ENCODE measurements at places on chromosomes 7 and 10.
A peak's percentile ranks its signal among the peaks of the same experiment; 100 is the strongest.

GRCh38 chr7:6221340-6222319 lies 50.8 kb downstream of the CYTH3 start:
- DNase-seq: no peak

GRCh38 chr10:61592581-61592980 lies 70.1 kb upstream of the CABCOCO1 start:
- peak; percentile 1 for DNase-seq

- no peak for DNase-seq
Observed at GRCh38 chr7:144629011-144629410, 206.8 kb downstream of the TPK1 start.

DNA sequence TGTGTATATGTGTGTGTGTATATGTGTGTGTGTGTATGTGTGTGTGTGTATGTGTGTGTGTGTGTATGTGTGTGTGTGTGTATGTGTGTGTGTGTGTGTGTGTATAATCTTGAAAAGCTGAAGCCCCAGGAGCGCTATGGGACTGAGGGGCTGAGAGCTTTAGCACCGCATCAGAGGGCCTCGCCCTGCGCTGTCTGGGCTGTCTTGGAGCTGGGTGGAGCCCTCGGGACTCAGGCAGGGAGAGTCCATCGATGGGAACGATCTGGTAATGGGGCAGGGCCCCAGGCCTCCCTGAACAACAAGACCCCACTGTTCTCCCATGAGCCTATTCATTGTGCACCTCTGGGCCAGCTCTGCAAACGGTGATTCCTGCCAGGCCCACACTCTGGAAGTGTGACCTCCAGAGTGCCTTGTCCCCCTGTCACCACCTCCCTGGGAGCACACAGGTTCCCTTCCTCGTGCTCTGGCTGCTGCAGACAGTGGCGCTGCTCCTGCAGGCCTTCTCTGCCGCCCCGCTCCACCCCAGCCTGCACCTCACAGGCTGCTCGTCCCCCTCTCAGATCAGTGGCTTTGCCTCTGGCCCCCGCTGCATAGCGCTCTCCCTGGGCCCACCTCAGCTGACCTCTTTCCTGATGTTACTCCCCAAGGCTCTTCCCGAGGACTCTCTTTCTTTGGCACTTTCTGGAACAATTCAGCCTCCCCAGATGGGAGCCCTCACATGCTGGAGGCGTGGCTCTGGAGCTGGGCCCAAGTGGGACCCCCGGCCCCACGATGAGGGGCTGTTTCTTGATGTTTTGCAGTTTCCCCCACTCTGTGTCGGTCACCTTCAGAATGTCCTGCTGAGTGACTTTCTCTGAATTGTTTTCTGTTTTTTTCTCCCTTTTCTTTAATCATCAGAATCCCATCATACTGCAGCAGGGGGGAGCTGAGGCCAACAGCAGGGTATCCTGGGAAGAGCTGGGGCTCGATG lies 542.2 kb upstream of the FOXK1 start:
- no peak for DNase-seq

DNA sequence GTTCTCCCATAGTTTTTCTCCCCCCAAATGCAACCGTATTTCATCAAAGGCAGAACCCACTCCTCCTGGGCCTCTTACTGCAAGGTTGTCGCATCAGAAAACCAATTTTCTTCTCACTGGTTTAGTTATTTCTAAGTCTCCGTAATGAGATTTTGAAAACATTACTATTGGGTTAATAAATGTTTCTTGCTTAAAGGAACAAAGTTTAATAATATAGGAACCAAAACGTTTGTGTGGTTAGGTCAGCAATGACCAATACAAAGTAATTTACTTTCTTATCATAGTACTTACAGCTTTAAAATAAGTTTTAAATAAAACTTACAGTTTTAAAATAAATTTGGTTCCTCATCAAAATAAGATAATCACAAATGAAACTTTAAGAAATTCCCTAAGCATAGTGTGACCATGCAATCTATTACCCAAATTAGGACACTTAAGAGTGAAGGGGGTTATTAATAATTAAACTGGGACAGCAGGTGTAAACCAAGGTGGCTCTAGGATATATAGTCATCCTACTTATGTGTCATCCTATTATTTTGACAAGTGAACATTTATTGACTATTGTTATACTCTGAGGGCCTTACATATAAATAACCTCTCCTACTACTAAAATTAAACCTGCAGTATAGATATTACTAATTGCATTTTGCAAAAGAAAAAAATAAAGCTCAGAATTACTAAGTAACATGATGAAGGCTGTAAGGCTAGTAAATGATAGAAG lies 415.4 kb upstream of the LRRN3 start:
- no peak for DNase-seq

DNA sequence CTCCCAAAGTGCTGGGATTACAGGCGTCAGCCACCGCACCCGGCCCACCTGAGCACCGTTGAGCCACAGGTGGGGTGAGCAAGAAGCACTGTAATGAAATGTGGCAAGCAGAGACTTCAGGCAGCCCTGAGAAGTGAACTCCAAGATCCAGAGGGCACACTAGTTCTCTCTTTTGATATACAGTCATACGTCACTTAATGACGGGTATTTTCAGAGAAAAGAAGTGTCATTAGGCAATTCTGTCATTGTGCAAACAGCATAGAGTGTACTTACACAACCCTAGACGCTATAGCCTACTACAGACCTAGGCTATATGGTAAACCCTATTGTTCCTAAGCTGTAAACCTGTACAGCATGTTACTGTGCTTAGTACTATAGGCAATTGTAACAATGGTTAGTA lies 7.9 kb downstream of the PANK1 start:
- no peak for DNase-seq

GRCh38 chr10:101563497-101564040 lies 24.5 kb downstream of the POLL start:
- DNase-seq: no peak

DNA sequence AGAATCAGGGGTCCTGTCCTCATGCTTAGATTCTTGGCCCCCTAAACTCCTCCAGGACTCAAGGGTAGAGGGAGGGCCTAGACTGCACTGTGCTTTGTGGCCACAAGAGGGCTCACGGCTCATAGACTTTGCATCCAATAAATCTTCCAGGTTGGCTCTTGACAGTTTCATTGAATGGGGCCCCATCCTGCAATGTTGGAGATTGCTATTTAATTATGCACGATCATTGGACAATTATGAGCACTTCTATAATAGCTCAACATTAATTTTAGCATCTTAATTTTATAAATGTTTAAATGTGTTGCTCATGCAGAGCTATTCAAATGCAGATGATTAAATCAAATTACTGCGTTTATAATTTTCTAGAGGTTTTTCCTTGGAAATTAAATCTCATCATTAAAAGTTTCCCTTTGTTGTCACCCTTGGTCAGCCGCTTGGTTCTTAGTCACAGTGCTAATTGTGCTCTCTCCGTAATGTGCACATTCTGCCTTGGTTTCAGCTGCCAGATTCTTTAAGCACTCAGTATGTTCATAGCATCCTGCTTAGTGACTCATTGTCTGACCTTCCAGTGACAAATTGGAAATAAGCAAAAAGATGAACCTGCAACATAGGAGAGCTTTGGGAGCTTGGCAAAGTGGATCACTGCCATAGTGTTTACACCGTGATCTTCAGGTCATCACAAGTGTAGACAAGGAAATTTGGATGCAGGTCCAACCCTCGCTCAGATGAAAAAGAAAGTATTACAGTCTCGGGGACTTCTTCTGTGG lies 33.4 kb upstream of the PLPP4 start:
- peak; percentile 70 for DNase-seq

DNA sequence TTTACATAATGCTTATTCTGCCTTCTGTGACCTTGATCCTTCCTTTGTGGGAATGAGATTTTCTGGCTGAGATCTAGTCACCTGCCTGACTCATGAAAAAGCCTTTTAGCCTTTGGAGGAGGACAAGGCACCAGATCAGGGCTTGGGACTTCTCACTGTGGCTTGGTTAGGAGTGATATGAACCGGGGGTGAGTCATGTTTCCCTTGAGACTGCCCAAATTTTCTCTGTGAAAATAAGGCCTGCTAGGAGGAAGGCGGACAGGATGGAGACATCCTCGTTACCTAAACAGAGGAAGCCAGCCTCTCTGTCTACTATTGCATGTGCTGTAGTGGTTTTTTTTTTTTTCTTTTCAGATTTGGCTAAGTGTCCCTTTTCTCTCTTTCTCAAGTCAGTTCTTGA lies 57.8 kb downstream of the EVX1 start:
- peak; percentile 6 for DNase-seq

DNA sequence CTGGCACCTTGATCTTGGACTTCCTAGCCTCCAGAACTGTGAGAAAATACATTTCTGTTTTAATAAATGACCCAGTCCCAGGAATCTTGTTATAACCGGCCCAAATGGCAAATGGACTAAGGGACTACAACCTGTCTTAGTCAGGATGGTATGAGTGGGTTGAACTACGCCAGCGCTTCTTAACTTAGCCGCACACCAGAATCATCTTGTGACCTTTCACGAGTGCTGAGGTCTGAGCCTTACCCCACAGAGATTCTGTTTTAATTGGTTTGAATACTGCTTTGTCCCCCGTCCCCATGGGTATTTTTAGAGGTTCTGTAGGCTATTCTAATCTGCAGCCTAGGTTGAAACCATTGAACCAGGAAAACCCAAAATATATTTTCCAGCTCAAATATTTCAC lies 48.0 kb downstream of the PFKFB3 start:
- DNase-seq: no peak

- peak; percentile 67 for DNase-seq
Observed at GRCh38 chr10:44253769-44254462, 131.0 kb downstream of the CXCL12 start.

GRCh38 chr7:16755397-16755796 lies 1.8 kb downstream of the TSPAN13 start:
- DNase-seq: no peak

DNA sequence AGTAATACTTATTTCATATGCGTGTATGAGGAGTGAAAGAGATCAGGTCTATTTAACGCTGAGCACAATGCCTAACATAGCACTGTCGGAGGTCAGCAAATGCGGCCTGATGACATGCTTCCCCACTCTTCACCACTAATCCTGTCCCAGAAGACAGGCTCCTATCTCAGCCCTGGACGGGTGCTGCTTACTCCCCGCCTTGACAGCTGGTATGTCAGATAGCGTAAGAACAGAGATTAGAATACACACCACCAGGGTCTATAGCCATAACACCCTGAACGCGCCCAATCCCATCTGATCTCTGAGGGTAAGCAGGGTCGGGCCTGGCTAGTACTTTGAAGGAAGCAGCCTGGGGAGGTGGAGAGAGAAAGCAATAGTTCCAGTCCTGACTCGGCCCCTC lies 32.3 kb upstream of the TM9SF3 start:
- DNase-seq: no peak

DNA sequence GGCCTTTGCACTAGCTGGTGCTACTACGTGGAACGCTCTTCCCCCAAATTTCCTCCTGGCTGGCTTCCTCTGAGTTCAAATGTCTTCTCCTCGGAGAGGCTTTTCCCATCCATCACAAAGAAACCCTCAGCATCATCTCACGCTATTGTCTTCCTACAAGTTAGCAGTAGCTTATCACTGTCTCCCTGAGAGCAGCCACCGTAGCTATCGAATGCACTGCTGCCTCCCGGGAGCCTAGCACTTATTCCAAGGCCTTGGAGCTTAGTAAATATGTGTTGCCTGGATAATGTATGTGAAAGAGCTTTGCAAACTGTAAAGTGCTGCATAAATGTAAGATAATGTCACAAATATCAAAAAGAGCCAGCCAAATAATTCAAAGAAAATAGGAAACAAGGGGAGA lies 124.4 kb downstream of the KCNMA1 start:
- DNase-seq: no peak

DNA sequence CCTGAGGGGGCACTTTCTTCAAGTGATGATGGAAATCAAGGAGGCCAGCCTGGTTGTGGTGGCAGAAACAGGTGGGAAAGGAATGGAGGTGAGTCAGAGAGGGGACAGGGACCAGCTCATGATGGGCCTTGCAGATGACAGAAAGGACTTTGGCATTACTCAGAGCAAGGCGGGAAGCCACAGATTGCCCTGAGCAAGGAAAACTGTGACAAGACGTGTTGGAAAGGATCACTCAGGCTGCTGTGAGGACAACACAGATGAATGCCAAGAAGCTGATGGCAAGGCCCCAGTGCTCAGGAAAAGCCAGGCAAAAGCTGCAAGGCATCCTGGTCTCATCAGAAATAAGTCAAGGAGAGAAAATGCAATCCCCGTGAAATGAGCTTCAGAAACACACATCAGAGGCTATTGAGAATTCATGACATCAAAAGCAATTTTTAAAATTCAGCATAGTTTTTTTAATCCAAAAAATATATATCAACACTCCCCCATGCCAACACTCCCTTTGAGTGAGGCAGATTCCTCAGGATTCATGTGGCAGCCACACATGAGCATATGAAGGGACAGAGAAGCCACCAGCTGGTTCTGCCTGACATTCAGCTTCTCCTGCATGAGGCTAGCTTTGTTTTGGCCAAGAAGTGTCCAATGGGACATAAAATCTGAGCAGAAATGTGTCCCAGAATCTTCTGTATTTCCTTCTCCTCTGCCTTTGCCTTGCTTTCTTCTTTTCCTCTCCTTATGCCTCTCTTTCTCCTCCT lies 244.5 kb upstream of the MYO3A start:
- no peak for DNase-seq

DNA sequence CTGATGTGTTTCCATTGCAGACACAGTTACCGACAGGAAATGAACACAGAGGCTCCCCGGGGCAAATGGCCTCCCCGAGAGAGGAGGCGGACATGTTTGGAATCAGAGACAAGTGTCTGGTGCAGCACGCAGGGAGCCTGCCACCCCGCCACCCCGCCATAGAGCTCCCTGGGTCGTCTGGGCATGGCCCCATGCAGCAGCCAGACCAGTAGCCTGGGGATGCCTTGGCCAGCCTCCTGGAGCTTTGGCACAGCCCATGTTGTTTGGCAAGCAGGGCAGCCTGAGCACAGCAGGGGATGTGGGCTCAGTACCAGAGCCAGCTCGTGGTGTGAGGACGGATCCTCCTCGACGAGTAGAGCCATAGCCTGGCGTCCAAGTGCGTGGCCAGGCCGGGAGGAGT lies 80.8 kb downstream of the NKX6-2 start:
- DNase-seq: no peak

GRCh38 chr7:152862006-152862405 lies 102.5 kb downstream of the ACTR3B start:
- DNase-seq: no peak
